Muscle of back (tissue), 13 donors: ENCODE measurements at places on chromosomes 2 and 18. TPM values are rescaled to one million over a fixed set of nuclear protein-coding genes. Genes with fewer than 3 reads are reported as not detected.

DNA sequence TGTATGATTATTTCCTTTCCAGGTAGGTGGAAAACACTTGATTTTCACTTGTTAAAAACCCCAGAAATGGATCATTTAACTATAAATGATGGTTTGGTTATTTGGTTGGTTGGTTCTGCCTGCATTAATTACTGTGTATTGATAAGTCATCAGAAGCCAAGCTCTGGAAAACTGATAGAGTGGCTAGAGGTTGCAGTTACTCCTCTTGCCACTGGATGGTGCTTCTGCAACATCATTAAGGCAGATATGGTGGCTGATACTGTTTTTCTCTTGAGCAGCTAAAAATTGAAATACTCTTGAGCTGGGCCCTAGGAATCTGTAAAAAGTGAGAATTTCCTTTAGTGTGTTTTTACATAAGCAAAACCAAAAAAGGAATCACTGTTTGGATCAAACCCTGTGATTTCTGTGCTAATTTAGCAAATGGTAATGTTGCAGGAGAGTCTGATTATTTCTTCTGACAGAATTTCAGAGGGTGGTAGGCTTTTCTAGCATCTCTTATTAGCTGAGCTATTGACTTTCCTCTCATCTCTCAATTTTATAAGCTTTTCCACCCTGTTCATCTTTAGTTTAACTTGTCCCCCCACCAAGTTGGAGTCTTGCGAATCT lies 54.3 kb downstream of the RAB10 start:
- peak; percentile 10 for DNase-seq

DNA sequence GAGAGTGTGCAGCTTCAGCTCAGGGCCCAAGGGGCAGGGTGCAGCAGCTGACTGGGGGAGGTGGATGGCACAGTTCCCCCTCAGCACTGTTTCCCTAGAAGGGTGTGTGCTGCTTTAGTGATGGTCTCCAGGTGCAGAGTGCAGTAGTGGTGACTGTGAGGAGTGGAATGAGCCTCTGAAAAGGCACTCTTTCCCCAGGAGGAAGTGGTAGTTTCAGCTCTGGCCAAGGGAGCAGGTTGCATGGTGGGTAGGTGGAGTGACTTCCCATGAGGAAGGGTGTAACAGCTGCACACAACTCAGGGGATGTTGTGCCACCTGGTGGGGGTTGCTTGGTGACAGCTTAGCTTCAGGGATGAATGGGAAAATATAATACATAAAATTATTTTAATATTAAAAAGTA lies 251.5 kb upstream of the NXPH2 start:
- peak; percentile 2 for DNase-seq

DNA sequence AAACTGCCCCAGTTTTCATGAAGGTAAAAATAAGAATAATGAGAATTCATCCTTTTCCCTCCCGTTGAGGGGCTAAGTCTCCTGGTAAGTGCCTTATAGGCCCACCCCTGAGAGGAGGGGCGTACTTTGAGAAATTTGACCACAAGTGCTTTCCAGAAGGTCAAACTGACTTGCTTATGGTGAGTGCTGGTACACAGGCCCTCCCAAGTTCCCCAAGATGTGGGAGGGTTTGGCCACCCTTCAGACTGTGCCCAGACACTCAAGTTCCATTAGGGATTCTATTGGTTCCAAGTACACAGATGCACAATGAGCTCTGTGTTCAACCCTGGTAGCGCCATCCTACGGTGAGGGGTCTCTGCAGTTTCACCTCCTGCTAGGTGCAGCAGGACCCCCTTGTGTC lies 205.1 kb downstream of the CTIF start:
- no peak for DNase-seq

DNA sequence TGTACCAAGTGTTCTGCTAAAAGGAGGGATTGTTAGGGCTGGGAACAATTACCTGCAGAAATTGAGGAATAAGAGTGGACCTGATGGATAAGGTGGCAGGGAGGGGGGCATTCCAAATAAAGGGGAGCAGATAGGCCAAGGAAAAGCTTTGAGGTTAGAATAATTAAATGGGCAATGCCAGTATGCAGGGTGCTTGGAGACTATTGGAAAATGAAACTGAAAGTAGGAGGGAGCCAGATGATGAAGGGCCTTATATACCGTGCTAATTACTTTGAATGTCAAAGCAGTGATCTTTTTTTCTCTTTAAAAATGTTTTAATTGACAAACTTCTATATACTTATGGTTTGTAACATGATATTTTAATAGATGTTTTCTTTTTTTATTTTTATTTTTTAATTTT lies 42.9 kb downstream of the MMADHC start:
- no peak for DNase-seq

DNA sequence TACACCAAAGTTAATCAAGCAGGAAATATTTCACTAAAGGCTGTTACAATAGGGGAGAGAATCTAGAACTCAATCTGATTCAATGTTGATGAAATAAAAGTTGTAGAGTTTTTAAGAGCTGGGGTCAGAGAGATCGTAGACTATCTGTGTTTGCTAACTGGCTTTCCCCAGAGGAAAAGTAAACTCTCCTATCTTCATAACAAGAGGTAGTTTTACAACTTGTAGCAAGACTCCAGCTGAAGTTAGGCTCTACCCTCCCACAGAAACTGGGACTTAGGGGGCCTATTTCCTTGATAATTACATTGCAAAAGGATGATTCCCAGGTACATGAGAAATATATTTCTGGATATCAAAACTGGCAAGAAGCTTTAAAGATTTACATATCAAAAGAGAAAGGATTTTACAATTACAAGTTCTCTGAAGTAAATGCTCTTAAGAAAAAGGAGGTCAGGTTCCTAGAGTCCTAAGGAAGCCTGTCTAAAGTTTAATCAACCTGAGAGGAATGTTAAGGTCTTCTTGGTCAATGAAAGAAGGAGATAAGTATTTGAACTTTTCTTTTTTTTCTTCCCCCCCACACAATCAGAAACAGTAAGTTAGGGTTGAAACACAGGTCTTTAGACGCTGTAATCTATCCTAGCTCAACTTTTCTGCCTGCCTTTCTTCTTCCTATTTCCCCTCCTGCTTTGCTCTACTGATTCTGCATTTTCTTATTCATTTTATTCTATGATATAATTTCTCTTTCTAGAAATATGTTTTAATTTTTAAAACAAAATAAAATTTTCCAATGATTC lies 692.2 kb upstream of the LINC00305 start:
- no peak for DNase-seq

GRCh38 chr2:176164611-176165369 lies 7.7 kb downstream of the HOXD3 start:
- DNase-seq, result no peak

DNA sequence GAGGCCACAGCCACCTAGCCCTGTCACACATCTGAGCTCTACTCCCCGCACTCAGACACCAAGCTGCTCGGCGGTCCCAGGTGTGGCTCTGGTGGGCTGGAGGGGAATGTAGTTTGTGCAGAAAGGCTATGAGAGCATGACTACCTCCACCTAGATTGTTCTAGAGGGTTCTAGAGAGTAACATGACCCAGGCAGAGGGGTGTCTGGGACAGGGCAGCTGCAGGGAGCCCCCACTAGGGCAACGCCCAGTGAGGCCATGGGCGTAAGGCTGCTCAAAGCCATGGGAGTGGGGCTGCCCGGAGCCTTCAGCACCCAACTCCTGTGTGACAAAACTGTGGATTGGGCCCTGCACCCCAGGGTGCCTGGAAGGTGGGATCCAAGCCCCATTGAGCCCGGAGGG lies 511.4 kb upstream of the MYT1L start:
- DNase-seq, result no peak

GRCh38 chr2:118050386-118050785 lies 36.5 kb upstream of the CCDC93 start:
- peak; percentile 59 for DNase-seq

Gene C2orf15
- 0.71 TPM for polyA plus RNA-seq

Gene DYSF
- 132 TPM for polyA plus RNA-seq

Gene RAD51AP2
- polyA plus RNA-seq, result 0.17 TPM

Gene TUBA3E
- not detected for polyA plus RNA-seq

Gene RBBP8
- polyA plus RNA-seq, result 12.5 TPM

Gene TEKT4
- not detected for polyA plus RNA-seq
